ENCODE measurements at places on chromosomes 3 and 15.

GRCh38 chr15:95261546-95261945 is 1030.2 kb downstream of the MCTP2 start:
- DNase-seq, result no peak

DNA sequence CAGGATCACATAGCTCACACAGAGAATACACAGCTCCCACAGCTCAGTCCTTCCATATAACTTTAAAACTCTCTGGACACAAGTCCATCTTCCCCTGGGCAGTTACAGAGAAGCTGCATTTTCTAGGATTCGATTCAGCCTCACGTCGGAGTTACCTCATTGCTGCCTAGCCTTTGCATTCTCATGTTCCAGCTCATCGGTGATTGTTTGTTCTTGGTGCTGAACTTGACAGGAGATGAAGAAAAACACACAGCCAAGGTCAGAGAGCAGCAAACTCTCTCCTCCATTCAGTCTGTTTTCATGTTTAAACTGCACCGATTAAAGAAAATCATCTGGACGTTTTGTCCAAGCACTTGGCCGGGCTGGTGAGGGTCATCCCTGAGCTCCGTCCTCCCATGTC is 375.5 kb upstream of the CFAP20DC start:
- no peak for DNase-seq

DNA sequence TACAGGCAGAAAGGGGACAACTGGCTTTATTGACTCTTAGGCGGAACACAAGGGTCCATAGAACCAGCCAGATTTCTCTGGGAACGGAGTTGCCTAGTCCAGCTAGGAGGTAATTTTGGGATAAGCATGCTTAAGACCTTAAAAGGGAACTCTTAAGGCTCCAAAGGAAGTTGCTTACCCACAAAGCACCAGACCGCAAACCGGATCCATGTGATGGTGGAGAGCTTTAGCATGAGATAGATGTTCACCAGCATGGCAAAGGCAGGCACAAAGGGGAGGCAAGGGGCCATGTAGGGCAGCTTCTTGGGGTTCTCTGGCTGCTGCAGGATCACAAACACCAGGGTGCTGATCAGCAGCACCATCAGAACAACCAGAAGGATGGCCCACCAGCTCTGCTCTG is 61.4 kb downstream of the CLDN11 start:
- DNase-seq, result no peak

DNA sequence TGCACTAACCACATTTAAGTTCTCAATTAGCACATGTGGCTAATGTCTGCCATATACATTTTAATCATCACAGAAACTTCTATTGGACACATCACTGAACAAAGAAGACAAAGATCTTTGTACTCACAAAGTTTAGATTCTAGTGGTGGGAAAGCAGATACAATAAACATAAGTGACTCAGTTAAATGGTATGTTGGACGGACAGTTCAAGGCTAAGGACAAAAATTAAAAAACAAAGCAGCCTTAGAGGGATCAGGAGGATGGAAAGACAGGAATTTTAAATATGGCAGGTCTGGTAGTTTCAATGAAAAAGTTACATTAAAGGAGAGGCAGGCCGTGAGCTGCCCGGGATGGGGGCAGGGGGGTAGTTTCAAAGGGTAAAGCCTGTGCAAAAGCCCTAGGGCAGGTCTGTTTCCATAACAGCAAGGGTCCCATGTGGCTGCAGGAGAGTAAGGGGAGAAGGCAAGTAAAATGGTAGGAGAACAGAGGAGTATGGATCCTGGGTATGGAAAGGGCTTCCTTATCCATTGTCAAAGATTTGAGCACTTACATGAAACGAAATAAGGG is 220.7 kb downstream of the FHIT start:
- no peak for DNase-seq

DNA sequence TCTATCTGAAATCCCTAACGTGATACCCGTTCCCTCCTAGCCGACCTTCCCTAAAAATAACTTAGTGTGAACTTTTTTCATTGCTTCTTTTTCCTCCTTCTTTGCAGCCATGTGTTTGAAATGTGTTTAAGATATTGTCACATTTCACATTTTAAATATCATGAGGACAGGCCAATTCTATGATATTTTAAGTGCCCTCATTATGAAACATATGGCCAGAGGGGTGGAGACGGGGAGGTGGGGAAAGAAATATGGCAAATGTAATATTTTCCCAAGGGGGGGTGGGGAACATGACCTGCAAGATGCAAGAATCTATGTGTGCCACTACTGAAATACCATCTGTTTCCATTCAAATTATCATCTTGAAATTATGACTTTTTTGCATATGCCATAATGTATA is 1039.2 kb downstream of the AGBL1 start:
- no peak for DNase-seq
